ENCODE measurements at places on chromosomes 6 and 20.

- no peak for DNase-seq
Measured at GRCh38 chr20:59141818-59142581, 21.6 kb upstream of the ZNF831 start.

DNA sequence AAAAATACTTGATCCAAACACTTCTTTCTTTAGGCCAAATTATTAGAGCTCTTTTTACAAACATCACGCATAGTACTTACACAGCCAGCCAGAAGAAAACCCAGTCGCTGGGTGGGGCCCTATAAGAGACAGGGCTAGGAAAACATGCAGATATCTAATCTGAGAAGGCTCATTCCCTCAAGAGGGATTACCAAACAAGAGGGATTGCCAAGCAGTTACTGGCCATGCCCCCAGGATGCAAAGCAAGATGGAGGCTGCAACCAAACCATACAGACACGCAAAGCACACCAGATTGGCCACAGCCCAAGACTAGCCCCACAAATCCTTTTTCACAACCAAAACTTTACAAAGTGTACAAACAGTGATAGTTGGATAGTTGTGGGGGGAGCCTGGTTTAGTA lies 1235.4 kb upstream of the GJE1 start:
- DNase-seq: no peak

GRCh38 chr20:22387452-22387851 lies 196.9 kb downstream of the FOXA2 start:
- no peak for DNase-seq

- DNase-seq: no peak
Measured at GRCh38 chr20:4683261-4683660, 38.4 kb upstream of the PRND start.

- DNase-seq: no peak
Measured at GRCh38 chr20:20251317-20251716, 116.6 kb upstream of the INSM1 start.

- DNase-seq: no peak
Measured at GRCh38 chr6:89805814-89806371, 13.7 kb downstream of the MDN1 start.

- no peak for DNase-seq
Measured at GRCh38 chr6:56749632-56750151, 107.0 kb upstream of the DST start.

DNA sequence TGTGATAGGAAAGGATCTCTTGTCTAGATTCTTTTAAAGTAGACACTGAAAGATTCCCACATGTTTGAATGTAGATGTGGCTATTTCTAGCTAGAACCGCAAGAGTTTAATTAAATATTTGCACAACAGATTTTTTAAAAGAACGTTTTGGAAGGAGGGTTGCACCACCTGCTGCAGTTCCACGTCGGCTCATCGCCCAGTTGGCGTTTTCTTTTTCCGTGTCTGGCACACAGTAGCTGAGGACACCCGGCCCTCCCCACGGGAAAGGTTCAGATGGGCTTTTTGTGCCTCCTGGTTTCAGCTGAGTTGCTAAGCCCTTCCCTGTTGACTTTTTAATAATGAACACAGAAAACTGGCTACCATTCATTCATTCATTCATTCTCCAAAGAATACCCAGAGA lies 41.8 kb upstream of the DOK5 start:
- no peak for DNase-seq

- DNase-seq: no peak
Measured at GRCh38 chr6:70375882-70376281, 37.4 kb upstream of the FAM135A start.

- DNase-seq: no peak
Measured at GRCh38 chr20:50487397-50487796, 22.8 kb upstream of the PTPN1 start.

GRCh38 chr20:40100261-40100660 lies 588.8 kb downstream of the MAFB start:
- DNase-seq: no peak

DNA sequence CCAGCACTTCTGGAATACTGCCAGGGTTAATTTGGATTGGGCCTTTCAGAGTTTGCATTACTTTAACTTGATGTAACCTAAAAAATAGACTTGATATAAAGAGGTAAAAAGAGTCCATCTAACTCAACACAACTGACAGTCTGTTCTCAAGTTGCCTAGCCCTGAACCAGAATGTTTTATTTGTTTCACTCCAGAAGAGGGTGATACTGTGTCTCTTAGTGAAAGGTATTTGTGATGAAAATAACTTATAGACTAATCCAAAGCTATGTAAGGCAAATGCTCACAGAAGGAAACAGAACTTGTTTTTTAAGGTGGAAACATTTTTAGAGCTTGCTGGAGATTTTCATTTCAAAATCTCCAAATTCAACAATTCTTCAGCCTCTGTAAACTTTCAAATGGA lies 469.1 kb upstream of the RUNX2 start:
- no peak for DNase-seq

DNA sequence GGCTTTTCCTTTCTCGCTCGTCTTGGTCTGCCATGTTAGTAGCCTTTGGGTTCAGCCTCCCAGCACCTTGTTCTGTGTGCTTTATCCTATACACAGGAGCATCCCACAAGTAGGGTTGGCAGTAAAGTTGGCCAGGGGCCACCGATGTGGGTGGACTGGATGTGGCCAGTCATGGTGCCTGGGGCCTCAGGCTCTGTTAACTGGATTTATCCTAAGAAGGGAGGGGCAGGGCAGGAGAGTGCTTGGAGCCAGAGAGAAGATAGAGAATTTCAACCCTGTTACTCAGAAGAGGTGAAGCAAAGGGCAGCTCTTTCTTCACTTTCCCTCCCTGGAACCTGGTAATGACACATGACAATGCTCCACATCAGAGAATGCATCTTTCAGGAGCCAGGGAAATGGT lies 14.1 kb upstream of the SIRPB2 start:
- DNase-seq: no peak

DNA sequence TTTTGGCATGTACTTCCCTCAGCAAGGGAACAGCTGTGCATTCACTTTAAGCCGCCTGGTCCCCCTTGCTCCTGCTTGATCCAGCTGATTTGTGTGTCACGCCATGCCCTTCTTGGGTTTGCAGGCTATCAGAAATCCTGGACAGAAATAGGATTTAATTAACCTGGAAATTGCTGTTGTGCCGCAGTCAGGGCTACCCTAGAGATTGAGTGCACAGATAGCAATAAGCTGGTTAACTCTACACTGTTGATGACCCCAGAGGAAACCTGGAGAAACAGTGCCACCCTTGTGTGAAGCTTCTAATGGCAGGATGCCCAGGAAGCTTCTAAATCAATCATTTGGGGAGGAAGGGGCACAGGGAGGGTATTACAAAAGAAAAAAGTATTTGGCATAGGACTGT lies 199.0 kb downstream of the JARID2 start:
- no peak for DNase-seq

- DNase-seq: no peak
Measured at GRCh38 chr6:87935196-87935595, 112.4 kb upstream of the SPACA1 start.

GRCh38 chr6:151475653-151476523 lies 17.9 kb upstream of the CCDC170 start:
- DNase-seq: peak; percentile 10

DNA sequence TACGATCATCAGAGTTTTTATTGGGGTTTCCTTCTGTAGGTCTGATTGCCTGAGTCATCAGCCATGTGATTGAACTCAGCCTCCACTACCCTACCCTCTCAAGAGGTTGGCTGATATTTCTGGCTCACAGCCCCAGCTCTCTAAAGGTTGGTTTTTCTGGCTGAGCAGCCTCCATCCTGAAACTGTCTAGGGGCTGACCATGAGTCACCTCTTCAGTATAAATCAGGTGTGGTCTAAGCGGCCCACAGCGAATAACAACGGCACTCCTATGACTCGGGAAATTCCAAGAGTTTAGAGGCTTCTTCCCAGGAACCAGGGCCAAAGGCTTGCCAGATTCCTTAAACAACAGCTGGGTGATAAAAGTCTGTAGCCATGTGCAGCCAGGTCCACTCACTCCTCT lies 115.5 kb downstream of the SOD2 start:
- DNase-seq: no peak

- DNase-seq: no peak
Measured at GRCh38 chr20:1469925-1470571, 3.4 kb upstream of the NSFL1C start.

- DNase-seq: no peak
Measured at GRCh38 chr6:151029970-151030369, 164.5 kb downstream of the MTHFD1L start.

DNA sequence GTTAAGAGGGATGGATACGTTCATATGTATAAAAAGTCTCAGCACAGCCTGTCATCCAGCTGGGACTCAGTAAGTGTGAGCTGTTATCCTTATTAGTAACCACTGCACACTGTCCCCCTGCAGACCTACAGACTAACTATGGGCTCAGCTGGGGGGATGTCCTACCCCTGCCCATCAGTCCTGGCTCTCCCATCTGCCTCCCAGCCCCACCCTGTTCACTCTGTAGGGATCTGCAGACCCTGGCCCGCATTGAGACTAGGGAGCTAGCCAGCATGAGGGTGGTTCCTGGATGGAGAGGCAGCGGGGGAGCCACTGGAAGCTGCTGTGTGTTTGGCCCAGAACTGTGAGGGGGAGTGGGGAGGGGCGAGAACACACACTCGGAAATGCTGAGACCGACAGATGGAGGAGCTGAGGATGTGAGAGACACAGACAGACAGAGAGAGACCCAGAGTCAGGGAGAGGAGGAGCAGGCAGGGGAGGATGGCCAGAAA lies 17.1 kb downstream of the XKR7 start:
- DNase-seq: no peak

GRCh38 chr6:134676307-134677281 lies 273.3 kb downstream of the ALDH8A1 start:
- no peak for DNase-seq

GRCh38 chr6:26017632-26017966 lies 55.0 kb downstream of the TRIM38 start:
- DNase-seq: no peak

GRCh38 chr6:128925765-128926164 lies 42.8 kb downstream of the LAMA2 start:
- no peak for DNase-seq

GRCh38 chr6:131688286-131688685 lies 12.9 kb downstream of the OR2A4 start:
- DNase-seq: no peak

DNA sequence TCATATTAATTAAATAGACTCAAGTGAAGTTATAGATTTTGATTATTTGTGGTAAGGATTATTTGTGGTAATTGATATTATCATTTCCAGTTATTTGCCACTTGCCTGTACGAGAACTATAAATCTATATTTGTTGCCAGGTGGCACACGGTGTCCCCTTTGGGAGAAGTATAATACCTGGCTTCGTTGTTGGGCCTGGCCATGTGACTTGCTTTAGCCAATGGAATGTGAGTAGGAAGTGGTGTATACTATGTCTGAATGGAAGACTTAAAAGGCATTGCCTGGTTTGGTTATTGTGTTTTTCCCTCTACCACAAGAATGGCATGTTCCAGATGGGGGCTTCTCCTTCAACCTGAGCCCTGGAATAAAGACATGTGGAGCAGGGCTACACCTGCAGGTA lies 228.1 kb downstream of the CDC5L start:
- no peak for DNase-seq

- DNase-seq: no peak
Measured at GRCh38 chr6:53251033-53251672, 97.6 kb downstream of the ELOVL5 start.

DNA sequence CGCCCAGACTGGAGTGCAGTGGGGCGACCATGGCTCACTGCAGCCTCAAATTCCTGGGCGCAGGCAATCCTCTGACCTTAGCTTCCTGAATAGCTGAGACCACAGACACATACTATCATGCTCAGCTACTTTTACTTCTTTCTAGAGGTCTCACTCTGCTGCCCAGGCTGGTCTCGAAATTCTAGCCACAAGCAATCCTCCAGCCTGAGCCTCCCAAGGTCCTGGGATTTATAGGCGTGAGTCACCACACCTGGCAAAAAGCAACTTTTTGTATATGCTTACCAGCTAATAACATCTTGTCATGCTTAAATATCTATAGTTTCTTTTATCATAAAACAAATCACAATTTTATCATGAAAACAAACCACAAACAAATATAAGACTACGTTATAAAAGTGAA lies 23.0 kb downstream of the RNASET2 start:
- DNase-seq: no peak

GRCh38 chr20:57865266-57865665 lies 155.5 kb upstream of the PMEPA1 start:
- DNase-seq: no peak

- no peak for DNase-seq
Measured at GRCh38 chr6:40512340-40512739, 74.8 kb downstream of the LRFN2 start.

DNA sequence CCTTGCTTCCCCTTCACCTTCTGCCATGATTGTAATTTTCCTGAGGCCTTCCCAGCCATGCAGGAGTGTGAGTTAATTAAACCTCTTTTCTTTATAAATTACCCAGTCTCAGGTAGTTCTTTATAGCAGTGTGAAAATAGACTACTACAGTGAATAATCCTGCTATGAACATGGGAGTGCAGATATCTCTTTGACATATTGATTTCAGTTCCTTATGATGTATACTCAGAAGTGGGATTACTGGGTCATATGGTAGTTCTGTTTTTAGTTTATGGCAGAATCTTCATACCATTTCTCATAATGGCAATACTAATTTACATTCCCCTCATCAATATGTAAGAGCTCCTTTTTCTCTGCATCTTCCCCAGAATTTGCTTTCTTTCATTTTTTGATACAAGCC lies 26.0 kb downstream of the PACRG start:
- DNase-seq: no peak

GRCh38 chr6:37807656-37808055 lies 11.9 kb upstream of the ZFAND3 start:
- DNase-seq: no peak

DNA sequence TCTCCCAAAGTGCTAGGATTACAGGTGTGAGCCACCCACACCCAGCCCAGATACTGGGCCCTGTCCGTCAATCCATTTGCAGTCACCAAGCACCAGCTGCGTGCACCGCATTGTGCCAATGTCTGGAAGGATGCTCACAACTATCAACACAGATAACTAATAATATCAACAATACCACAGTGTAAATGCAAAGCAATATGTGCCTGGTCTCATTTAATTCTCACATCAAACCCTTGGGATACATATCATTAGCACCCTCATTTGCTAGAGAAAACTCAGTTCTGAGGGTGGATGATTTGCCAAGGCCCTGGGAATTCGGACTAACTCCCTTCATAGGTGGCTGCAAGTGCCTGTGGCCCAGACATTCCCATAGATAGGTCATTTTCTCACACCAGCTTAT lies 14.5 kb downstream of the RIPOR3 start:
- no peak for DNase-seq

GRCh38 chr6:138107752-138108592 lies 753 bp upstream of the PERP start:
- no peak for DNase-seq

DNA sequence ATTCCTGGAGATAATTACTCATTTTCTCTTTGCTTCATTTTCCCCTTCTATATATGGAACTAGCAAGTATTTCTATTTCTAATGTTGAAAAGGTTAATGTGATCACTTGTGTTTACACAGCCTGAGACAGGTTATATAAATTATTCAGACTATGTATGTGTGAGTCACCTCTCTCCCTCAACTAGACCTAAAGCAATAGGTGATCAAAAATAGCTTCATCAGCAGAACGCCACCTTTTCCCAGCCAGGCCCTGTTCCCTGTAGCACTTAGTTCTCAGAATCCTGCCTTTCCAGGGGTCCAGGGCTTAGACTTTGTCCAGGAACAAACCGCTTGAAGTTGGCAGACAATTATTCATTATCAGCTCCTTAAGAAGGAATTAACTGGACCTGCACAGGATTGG lies 125.3 kb upstream of the EXOC2 start:
- no peak for DNase-seq

GRCh38 chr20:45949542-45950329 lies 15.3 kb downstream of the PCIF1 start:
- DNase-seq: no peak

GRCh38 chr6:18436341-18436740 lies 49.2 kb downstream of the RNF144B start:
- no peak for DNase-seq

Data from stimulated activated CD4-positive, alpha-beta T cell treated with anti-CD3 and anti-CD28 coated beads, Interleukin-1b, Interleukin-23, amount 100 ng/mL, for 1 hour (primary cell).